ENCODE measurements at places on chromosomes 1 and 21. TPM values are rescaled to one million over a fixed set of nuclear protein-coding genes. Genes with fewer than 3 reads are reported as not detected.

DNA sequence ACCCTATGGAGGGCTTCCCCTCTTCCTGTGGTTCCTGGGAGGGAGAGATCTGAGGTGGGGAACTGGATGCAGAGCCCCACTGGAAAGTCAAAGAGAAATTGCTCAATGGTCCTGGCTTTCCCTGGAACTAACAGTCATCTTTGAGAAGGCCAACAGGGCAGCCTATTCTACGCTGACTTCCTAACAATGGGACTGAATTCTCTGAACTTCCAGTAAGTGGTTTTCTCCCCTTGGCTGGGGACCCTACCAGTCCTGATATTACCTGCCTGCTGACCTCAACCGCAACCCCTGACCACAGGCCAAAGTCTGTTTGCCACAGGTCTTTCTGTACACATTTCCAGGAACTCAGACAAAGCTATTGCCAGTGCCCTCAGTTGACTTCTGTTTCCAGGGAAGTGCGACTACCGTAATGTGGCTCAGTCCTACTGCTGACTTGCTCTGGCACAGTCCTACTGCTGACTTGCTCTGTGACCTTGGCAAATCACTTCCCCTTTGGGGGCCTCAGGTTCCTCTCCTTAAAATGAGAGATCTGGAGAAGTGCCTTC, 55.3 kb downstream of the C8B start:
- no peaks in the 10 kb centered on the region for H3K4me1 ChIP-seq
- no peaks in the 10 kb centered on the region for H3K36me3 ChIP-seq
- no peak for DNase-seq
- no peaks in the 10 kb centered on the region for H3K27me3 ChIP-seq
- no peak overlapping the region for H3K27ac ChIP-seq

GRCh38 chr1:30135698-30136097, 587.7 kb downstream of the MATN1 start:
- H3K4me3 ChIP-seq, result no peak overlapping the region
- DNase-seq, result no peak
- H3K4me1 ChIP-seq, result no peaks in the 10 kb centered on the region
- H3K27ac ChIP-seq, result no peak overlapping the region

Gene S100A3
- not detected for total RNA-seq

- H3K27ac ChIP-seq, result no peak overlapping the region
- no peak for DNase-seq
- no peak overlapping the region for H3K4me3 ChIP-seq
- no peaks in the 10 kb centered on the region for H3K36me3 ChIP-seq
- H3K27me3 ChIP-seq, result peaks cover 2% of the 10 kb centered on the region
- no peaks in the 10 kb centered on the region for H3K4me1 ChIP-seq
Measured at GRCh38 chr1:22387919-22388580, 63.6 kb upstream of the ZBTB40 start.

Gene NASP
- total RNA-seq, result 147 TPM

GRCh38 chr1:97013941-97014340, 292.4 kb downstream of the PTBP2 start:
- no peak for DNase-seq
- H3K27me3 ChIP-seq, result no peaks in the 10 kb centered on the region
- H3K4me3 ChIP-seq, result no peak overlapping the region
- H3K4me1 ChIP-seq, result no peaks in the 10 kb centered on the region

DNA sequence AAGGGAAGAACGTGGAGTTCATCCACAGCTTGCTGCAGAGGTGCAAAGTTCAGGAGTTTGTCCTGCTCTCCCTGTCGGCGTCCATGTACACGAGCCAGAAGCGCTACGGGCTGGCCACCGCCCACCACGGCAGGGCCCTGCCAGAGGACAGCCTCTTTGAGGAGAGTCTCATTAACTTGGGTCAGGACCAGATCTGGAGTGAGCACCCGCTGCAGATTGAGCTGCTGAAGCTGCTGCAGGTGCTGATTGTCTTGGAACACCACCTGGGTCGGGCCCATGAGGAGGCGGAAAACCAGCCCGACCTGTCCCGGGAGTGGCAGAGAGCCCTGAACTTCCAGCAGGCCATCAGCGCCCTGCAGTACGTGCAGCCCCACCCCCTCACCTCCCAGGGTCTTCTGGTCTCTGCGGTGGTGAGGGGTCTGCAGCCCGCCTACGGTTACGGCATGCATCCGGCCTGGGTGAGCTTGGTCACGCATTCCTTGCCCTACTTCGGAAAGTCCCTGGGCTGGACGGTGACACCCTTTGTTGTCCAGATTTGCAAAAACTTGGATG, 73.8 kb upstream of the MORC3 start:
- no peaks in the 10 kb centered on the region for H3K4me1 ChIP-seq
- no peak overlapping the region for H3K27ac ChIP-seq
- no peaks in the 10 kb centered on the region for H3K27me3 ChIP-seq
- no peak overlapping the region for H3K4me3 ChIP-seq
- H3K36me3 ChIP-seq, result peaks cover 52% of the 10 kb centered on the region
- no peak for DNase-seq

DNA sequence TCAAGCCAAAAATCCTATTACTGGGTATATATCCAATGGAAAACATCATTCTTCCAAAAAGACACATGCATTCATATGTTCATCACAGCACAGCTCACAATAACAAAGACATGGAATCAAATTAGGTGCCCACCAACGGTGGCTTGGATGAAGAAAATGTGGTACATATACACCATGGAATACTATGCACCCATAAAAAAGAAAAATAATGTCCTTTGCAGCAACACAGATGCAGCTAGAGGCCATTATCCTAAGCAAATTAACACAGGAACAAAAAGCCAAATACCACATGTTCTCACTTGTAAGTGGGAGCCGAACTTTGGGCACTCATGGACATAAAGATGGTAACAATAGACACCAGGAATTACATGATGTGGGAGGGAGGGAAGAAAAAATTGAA, 113.6 kb downstream of the MRPL39 start:
- no peaks in the 10 kb centered on the region for H3K27me3 ChIP-seq
- H3K27ac ChIP-seq, result no peak overlapping the region
- H3K36me3 ChIP-seq, result no peaks in the 10 kb centered on the region
- H3K4me3 ChIP-seq, result no peak overlapping the region
- no peak for DNase-seq

Gene CD53
- 397 TPM for total RNA-seq

- no peak overlapping the region for H3K4me3 ChIP-seq
- H3K36me3 ChIP-seq, result no peaks in the 10 kb centered on the region
- no peak overlapping the region for H3K27ac ChIP-seq
- H3K27me3 ChIP-seq, result peaks cover 2% of the 10 kb centered on the region
- no peak for DNase-seq
- no peaks in the 10 kb centered on the region for H3K4me1 ChIP-seq
Measured at GRCh38 chr1:61254634-61255357, 172.4 kb downstream of the NFIA start.

Gene ZBED6
- 31.0 TPM for total RNA-seq

GRCh38 chr1:201742955-201743805, 85.8 kb upstream of the IPO9 start:
- no peak for DNase-seq
- no peak overlapping the region for H3K4me3 ChIP-seq
- H3K27ac ChIP-seq, result no peak overlapping the region
- H3K4me1 ChIP-seq, result peaks cover 14% of the 10 kb centered on the region
- H3K27me3 ChIP-seq, result peaks cover 10% of the 10 kb centered on the region
- H3K36me3 ChIP-seq, result no peaks in the 10 kb centered on the region

Gene LCE1A
- total RNA-seq, result not detected

- no peak overlapping the region for H3K27ac ChIP-seq
- peaks cover 36% of the 10 kb centered on the region for H3K27me3 ChIP-seq
- H3K4me3 ChIP-seq, result no peak overlapping the region
- no peaks in the 10 kb centered on the region for H3K36me3 ChIP-seq
- DNase-seq, result no peak
Measured at GRCh38 chr1:167149793-167150491, 56.1 kb downstream of the STYXL2 start.

DNA sequence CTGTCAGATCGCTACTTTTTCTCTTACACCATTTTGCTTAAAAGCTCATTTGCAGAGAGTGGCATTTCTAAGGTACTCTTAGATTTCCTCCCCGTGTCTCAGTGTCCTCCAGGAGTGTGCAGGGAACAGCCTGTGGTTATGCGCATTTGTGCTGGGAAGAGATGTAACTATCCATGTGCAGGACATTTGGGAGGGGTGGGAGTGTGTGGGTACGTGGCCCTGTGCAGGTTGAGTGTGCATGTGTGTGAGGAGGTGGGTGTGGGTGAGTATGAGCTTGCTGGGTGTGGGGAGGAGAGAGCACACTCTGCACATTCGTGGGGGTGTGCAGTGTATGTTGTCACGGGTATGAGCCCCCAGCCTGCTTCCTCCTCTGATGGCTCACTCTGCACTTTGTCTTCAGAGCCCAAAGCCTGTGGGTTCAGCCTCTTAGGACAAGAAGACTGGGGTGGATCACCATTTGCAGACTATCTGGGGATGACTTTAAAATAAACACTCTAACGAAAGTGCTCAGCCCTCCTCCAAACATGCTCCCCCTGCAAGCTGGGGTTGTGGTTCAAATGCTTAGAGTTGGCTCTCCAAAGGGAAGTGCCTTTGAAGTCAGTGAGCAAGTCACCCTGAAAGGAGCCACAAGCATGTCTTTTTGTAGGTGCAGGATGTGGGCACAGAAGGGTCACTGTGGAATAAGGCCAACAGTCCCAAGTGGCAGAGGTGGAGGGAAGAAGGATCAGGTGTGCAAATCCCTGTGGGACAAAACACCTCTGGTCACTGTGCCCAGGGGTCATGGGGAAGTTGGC, 295.4 kb downstream of the RRAGC start:
- no peak overlapping the region for H3K27ac ChIP-seq
- no peak overlapping the region for H3K4me3 ChIP-seq
- H3K27me3 ChIP-seq, result no peaks in the 10 kb centered on the region
- H3K4me1 ChIP-seq, result peaks cover 26% of the 10 kb centered on the region
- no peaks in the 10 kb centered on the region for H3K36me3 ChIP-seq

All from CD4-positive, CD25-positive, alpha-beta regulatory T cell (primary cell).